ENCODE measurements at places on chromosomes 4 and X.

DNA sequence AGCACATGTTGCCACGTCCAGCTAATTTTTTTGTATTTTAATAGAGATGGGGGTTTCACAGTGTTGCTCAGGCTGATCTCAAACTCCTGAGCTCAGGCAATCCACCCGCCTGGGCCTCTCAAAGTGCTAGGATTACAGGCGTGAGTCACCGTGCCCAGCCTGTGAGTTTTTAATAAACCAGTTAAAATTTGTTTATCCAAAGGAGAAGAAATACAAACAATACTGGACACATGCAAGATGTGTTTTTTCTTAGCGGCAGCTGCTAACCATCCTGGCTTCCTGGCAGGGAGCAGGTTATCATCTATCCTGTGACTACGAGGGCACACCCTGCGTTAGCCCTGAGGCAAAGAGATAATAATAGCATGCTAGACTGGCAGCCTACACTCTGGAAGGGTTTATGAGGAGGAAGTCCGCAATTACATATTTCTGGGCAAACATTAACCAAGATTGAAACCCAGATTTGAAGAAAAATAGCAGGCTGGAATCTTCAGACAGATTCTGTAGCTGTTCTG lies 191.4 kb downstream of the SPRY1 start:
- DNase-seq: no peak

DNA sequence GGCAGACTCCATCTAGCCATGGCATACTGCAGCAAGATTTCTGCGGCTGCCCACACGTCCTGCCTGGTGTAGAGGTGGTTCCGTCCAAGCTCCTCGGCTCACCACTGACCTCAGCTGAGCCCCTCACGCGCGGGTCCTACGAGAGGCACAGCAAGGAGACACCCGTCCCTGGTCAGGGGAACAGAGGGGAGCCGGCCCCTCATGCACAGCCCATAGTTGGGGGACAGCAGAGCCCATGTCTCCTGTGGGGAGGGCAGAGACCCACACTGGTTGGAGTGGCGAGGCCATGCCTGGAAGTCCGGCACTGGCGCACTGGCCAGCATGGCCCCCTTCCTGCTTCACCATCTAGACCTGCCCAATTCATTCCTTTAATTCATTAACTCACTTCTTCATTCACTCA lies 80.8 kb downstream of the HTRA3 start:
- no peak for DNase-seq

- DNase-seq: peak; percentile 54
Observed at GRCh38 chrX:149495573-149496071, 9.5 kb downstream of the IDS start.

- no peak for DNase-seq
Observed at GRCh38 chr4:151850791-151851213, 90.0 kb upstream of the GATB start.

DNA sequence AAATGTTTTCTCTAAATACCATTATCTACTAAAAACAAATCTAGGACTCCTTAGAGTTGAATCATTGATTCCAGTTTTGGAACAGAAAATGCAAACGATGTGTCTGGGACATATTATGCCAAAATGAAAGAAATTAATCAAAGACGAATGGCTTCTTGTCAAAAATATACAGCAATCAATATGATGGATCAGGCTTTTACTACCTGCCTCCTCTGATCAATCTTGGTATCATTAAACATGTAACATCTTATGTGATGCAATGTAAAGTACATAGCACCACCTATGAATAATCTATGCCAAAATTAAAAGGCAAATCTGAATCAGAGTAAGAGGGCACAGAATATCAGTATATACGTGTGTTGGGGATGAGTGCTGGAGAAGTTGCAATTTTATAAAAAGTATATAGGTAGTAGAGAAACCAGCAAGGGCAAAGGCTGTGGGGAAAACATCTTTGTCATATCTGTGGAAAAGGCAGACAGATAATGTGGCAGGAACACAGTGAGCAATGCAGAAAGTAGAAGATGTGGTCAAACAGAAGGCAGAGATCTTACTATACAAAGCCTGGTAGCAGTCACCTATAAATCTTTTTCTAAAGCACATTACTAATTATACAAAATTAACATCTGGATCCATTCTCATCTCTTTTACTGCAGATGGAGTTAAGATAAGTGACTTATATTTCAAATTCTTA lies 152.7 kb downstream of the ANTXR2 start:
- no peak for DNase-seq

GRCh38 chrX:12881914-12882313 lies 15.0 kb downstream of the TLR7 start:
- no peak for DNase-seq

- peak; percentile 55 for DNase-seq
Observed at GRCh38 chr4:87973283-87974169, 2.0 kb upstream of the SPP1 start.

DNA sequence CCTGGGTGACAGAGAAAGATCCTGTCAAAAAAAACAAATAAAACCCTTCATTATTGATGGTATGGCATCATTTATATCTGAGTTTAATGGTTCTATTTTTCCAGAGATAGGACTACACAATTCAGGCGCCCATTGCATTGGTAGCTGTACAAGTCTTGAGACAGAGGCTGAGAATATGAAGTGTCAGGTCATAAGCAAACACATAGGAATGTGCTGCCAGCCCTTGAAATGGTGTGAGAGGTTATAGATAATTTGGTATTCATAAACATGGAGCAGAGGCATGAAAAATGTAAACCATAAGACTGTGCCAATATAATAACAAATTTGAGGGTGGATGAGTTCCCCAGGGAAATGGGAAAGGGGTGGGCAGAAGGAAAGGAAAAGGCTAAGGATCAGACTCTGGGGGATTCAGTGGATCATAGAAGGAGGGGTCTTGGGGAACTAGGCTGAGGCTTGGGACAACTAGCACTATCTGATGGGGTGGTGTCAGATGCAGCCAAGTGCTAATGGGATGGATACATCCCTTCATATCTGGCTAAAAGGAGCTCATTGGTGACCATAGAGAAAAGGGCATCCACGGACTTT lies 50.8 kb downstream of the MAOA start:
- no peak for DNase-seq

GRCh38 chr4:79650794-79651431 lies 242.9 kb upstream of the GK2 start:
- peak; percentile 65 for DNase-seq

DNA sequence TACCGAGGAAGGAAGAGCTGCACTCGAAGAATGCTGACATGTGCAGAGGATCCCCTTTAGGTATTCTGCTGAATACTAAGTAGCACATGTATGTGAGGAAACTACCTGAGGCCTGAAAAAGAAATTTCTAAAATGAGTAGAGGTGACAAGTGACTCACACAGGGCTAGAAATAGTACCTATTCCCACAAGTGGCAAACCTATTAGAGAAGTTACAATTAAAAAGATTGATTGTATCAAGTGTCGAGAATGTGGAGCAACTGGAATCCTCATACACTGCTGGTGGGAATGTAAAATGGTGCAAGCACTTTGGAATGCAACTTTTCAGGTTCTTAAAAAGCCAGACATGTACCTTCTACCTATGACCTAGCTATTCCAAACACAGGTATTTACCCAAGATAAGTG lies 47.4 kb downstream of the CCSER1 start:
- DNase-seq: no peak

DNA sequence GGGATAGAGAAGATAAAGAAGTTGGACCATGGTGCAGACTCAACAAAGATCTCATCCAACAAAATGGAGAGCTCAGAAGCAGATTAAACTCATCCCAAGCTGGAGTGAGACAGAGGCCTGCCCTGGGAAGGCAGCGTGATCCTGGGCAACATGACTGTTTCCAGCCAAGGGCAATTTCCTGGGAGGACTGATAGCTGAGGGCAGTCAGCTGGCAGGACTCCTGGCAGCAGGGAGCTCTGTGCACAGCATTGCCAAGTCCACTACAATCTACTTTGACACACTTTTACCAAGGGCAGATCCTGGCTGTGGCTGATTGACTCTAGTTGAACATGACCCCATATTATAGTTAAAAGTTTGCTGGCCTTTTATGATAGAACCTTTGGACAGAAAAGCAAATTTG lies 357.3 kb upstream of the RASGEF1B start:
- DNase-seq: no peak

GRCh38 chrX:115581759-115582615 lies 21.0 kb downstream of the PLS3 start:
- DNase-seq: no peak

DNA sequence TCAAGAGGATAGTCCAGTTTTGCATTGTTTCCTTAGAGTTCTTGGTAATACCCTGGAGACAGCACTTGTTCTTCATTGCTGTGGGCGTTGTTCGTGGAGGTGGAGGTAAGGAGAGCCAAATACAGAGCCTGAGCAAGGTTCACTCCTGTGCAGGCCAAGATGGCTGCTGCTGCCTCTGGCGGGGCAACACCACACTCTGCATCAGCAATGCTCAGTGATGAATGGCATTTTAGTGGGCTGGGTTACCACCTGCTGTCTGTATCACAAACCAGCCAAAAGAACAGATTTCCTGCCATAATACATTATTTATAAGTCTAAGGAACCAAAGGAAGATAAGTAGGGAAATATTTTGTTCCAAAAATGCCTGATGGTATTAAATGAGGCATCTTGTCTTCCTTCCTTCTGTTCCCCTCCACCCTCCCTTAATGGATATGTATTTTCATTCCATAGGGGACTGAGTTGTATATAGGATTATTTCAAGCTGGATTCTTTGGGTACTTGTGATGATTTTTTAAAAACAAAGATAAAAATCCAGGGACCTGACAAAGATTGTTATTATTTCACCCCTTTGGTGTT lies 61.6 kb upstream of the LIMCH1 start:
- DNase-seq: no peak

DNA sequence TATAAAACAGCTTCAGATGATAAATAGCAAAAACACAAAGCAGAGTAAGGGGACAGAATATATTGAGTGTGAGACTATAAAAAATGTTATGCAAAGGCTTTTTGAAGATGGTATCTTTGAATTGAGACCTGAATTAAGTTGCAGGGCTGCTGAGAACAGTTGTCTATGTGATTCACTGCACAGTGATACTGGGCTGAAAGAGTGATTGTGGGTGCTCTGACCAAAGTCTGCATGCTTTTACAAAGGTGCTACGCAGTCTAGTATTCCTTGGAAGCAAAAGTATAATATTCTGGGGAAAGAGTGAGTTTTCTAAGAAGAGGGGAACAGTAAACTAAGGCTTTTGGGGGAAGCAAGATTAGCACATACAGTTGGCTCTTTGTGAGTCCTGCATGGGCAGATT lies 234.0 kb downstream of the ARHGAP10 start:
- no peak for DNase-seq

DNA sequence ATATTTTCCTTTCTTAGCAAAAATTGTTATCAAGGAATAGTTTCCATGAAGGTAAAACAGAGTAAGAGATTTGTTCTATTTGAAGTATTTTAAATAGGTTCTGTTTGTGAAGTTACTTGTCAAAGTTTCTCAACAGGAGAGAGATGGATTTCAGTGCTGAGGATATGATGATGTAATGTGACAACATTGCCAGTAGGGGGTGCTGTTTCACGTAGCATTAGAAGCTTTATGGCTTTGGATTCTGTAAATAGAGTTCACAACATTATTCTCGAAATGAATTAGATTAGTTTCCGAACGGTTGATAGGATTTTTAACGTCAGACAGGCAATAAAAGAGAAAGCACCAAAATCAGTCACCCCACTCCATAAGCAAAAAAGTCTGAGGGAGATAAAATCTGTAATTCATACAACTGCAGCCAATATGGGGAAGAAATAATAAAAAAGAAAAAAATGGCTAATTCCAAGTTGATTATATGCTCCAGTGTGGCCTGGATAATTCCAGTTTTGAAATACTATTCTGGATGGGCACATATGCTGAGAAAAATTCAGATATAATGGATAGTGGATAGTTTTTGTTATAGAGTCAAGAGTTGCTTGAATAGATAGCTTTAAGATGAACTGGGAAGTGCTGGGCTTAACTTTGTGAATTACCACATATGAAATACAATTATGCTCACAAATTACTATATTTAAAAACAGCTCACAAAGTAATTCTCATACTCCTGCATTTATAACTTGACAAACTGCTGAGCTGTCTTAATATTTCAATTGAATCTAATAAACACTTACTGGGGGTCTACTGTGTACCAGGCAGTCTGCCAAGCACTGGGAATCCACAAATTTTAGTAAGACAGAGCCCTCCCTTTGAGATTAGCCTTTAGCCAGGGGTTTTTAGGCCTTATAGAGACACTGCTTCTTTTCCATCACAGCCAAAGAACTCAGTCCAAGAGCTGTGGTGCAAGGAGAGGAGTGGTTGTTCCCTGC lies 109.1 kb downstream of the GPAT3 start:
- DNase-seq: peak; percentile 46

- no peak for DNase-seq
Observed at GRCh38 chr4:174122705-174123104, 160.8 kb downstream of the FBXO8 start.

DNA sequence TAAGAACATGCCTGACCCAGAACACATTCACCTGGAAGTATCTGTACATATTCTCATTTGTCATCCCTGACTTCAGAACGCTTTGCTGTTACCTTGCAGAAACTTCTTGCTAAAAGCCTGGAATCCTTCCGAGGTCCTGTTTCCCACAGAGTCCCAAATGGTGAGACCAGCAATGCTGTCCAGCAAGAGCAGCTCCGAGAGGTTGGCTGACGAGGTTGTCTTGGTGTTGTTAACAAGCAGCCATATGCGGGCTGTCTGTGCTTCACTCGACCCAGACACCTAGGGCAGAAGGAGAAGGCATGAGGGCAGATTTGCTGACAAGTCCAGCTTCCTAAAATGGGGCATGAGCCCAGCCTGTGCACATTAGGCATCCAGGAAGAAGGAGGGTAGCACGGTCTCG lies 19.3 kb downstream of the EVC2 start:
- DNase-seq: no peak

GRCh38 chr4:110705440-110705782 lies 82.5 kb upstream of the PITX2 start:
- DNase-seq: no peak

DNA sequence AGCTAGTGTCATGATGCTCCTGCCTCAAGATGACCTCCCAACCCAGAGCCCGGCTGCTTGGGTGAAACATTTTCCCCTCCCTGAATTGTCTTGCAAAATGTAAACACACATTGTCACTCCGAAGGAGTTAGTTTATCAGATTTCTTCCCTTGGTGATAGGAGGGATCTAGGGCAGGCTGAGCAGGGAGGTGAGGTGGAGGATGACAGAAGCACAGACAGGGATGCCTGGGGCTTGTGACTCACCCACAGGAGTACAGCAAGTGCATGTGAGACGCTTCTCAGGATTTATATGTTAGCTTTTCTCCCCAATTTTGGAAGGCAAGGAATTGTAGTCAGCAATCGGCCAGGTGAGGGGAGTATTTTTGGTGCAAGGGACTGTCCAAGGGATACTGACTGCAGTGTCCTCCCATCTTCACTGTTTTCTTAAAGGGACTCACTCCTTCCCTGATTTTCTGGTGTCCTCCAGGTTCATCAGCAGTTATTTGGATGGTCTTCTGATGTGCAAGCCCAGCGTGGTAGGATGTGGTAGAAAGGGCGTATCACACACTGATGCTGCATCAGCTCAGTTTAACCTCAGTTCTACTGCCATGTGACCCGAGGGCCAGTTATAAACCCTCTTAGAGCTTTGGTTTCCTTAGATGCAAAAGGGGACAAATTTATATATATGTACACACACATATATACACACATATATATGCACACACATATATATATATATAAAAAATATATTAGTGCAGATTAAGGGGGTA lies 46.2 kb upstream of the IGFBP7 start:
- DNase-seq: no peak

All from astrocyte of the cerebellum (primary cell).